Sciatic nerve (tissue), 2 donors: ENCODE measurements at places on chromosomes 2 and 18.

DNA sequence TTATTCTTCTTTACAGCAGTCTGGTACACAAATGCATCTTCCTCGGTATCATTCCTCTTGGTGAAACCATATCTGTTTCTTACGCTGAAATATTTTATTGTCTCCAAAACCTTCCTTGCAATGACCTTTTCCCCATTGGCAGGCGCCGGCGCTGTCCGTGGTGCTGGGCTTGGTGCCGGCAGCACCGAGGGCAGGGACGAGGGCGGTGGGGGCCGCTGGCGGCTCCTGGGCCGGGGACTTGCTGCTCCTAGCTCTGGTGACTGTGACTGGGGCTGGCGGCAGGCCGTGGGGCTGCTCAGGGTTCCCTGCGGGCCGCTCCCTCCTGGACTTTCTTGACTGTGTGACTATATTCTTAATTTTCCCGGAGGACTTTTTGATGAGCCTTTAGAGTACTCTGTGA lies 72.5 kb downstream of the GPR39 start:
- DNase-seq, result no peak

DNA sequence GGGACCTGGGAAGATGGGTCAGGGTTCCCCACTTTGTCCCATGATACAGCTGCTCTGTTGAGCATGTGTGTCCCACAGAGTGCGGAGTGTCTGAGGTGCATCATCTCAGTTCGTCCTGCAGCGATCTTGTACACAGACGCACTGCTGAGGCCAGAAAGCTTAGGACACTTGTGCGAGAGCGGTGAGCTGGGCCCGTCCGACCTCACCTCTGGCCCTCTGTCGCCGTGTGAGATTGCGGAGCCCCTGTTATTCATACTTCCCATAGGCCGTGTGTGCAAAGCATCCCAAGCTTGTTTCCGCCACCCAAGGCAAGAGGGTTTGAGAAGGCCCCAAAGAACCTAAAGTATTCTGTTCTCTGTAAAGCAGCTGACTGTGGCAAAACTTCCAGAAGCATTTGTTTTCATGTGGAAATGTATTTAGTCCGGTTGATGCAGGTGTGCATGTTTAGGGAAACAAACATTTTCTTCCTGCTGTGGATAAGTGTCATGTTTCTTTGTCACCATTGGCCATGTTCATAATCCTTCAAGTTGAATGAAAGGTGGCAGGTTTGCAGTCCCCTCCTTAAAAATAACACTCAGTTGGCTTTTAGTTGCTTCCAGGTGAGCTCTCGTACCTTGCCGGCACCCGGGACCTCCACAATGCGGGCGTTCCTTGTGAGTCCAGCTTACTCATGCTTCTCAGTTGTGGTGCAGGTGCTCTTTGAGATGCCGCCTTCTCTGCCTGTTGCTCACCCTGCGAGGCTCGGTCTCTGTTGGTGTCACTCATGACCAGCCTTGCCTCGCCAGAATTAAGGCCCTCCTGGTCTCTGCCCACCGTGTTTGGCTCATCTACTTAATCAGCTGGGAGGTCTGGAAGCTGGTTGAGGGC lies 5.3 kb downstream of the AGAP1 start:
- DNase-seq, result no peak

DNA sequence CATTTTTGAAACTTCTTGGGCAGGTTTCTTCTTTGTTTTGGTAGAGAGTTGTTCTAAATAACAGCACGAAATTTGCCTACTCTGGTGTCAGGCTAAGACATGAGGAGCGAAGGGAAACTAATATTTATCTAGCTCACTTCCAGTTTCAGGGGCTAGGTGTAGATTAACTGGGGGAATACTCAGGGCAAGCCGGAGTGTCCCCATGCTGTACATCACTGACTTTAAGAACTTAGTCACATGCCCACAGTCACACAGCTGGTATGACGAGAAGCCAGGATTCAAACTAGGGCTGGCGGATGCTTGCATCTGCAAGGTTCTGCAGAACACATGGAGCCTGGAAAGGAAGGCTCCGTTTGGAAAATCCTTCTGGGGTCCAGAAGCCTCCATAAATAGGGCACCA lies 133.3 kb downstream of the ALPK2 start:
- DNase-seq, result no peak

GRCh38 chr2:146229508-146230155 lies 1615.2 kb upstream of the ACVR2A start:
- DNase-seq, result no peak

DNA sequence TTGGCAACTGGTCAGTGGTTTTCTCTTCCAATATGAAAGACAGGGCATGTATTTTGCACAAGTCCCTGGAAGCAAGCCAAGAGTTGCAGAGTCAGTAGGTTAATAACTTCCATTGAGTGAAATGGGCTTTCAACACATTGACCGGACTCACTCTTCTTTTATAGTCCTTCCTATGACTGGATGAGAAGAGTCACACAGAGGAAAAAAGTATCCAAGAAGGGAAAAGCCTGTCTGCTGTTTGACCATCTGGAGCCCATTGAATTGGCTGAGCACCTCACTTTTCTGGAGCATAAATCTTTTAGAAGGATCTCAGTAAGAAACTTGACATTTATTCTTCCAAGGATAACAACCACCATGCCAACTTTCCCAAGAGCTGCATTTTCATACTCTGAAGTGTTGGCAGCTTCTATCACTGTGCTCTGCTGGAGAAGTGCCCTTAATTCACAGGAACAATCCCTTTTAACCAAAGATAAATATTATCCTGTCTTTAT lies 45.4 kb downstream of the RASGRP3 start:
- DNase-seq, result peak; percentile 60

GRCh38 chr2:216090369-216090786 lies 8.7 kb downstream of the TMEM169 start:
- DNase-seq, result no peak

- peak; percentile 70 for DNase-seq
Observed at GRCh38 chr2:130183512-130184373, 1.7 kb downstream of the MZT2B start.

DNA sequence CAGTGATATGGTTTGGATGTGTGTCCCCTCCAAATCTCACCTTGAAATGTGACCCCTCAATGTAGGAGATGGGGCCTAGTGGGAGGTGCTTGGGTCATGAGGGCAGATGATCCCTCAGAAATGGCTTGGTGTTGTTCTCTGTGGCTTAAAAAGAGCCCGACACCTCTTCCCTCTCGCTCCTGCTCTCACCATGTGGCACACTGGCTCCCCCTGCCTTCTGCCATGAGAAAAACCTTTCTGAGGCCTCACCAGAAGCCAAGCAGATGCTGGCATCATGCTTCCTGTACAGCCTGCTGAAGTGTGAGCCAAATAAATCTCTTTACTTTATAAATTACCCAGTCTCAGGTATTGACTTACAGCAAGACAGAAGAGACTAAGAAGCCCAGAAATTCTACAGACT lies 357.1 kb downstream of the NRXN1 start:
- no peak for DNase-seq

DNA sequence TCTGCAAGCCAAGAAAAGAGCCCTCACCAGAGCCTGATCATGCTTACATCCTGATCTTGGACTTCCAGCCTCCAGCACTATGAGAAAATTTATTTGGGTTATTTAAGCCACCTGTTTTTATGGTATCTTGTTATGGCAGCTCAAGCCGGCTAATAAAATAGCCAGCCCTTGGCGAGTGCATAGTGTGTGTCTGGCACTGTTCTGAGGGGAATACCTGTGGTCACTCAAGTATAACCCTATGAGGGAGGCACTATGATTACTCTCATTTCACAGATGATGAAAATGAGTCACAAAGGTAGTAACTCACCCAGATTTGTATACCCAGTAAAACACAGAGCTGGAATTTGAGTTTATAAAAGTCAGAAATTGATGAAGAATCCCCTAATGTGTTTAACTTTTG lies 556.9 kb upstream of the SETBP1 start:
- no peak for DNase-seq

GRCh38 chr2:172480301-172481218 lies 53.2 kb downstream of the ITGA6 start:
- DNase-seq, result no peak

DNA sequence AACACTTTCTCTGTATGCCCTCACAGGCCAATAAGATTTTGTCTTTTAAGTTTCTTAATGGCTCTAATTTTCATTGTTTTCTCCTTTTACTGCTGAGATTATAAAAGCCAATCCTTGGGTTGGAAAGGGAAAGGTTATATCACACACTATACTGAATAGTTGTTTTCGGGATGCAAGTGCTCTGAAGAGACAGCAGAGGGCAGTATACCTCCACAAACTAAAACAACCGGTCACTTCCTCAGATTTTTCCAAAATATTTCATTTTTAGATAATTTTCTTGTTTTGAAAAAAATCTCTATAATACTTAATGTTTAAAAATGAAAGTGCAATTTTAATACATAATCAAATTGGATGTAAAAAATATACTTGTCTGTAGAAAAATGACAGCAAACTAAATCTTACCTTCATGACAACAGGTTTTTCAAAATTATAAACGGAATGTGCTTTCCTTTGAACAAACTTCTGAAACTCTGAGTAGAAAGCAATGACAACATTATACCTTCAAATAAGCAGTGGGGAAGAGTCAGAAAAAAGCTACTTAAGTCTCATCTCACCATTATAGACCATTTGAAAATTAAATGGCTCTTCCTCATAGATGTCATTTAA lies 82.7 kb downstream of the ORC4 start:
- no peak for DNase-seq

DNA sequence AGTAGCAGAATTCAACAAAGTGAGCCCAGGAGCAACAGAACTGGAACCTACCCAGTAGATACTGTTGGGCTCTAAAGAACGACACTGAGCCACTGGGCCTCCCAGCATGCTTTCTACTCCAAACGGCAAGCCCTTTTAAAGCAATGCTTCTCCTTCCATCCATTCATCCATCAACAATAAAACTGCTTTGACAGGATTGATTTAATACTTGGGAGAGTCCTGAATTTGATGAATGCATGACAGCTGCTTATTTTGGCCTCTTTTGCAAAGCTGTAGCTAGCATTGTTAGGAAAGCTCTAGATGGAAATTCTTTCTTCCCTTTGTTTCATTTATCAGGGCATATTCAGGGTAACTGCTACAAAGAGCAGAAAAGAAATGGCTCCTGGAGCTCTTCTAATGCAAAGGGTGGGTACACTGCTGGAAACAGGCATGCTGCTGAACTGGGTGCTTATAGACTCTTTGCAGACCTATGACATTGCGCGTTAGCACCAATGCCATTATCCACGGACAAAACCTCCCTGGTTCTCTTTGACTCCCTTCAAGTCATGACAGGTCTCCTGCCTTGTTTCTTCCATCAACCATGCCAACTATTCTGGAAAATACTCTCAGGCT lies 138.4 kb upstream of the HNRNPA3 start:
- DNase-seq, result no peak

- DNase-seq, result no peak
Observed at GRCh38 chr2:168254158-168254935, 7.0 kb upstream of the STK39 start.

GRCh38 chr2:3066831-3067230 lies 310.8 kb downstream of the EIPR1 start:
- no peak for DNase-seq
